ENCODE measurements at places on chromosomes 5 and 9.

DNA sequence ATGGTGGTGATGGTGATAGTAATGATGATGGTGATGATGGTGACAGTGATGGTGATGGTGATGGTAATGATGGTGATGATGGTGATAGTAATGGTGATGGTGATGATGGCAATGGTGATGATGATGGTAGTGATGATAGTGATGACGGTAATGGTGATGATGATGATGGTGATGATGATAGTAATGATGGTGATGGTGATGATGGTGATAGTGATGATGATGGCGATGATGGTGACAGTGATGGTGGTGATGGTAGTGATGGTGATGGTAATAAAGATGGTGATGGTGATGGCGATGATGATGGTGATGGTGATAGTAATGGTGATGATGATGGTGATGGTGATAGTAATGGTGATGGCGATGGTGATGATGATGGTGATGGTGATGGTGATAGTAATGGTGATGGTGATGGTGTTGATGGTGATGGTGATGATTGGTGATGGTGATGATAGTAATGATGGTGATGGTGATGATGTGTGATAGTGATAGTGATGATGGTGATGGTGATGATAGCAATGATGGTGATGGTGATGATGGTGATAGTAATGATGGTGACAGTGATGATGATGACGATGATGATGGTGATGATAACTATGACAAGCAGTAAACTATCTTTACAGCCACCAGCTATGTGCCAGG, 38.6 kb downstream of the PHF2 start:
- no peak for DNase-seq

- DNase-seq: no peak
Measured at GRCh38 chr5:139985733-139986132, 57.4 kb downstream of the NRG2 start.

GRCh38 chr5:16809010-16809394, 127.1 kb downstream of the MYO10 start:
- no peak for DNase-seq

DNA sequence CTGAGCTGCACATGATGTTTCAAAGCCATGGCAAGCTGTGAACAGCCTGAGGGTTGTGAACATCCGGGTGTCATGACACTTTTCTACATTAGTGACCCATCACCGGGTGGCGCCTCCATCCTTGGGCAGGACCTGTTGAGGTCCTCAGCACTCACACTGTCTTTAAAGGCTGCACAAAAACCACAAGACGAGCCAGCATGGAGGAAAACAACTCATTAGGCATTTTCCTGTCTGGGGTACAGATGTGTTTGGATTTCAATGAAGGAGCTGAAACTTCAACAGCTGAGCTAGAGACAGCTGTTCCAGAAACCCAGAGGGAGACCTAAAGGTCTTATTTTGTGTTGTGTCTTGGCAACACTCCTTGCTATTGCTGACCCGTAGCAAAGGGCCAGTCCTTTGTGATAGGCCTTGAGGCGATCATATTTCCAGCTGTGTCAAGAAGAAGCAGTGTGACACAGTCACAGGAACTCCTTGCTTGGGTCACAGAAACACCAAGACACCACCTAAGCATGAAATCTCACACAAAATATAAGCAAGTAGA, 151.8 kb upstream of the VLDLR start:
- peak; percentile 87 for DNase-seq

DNA sequence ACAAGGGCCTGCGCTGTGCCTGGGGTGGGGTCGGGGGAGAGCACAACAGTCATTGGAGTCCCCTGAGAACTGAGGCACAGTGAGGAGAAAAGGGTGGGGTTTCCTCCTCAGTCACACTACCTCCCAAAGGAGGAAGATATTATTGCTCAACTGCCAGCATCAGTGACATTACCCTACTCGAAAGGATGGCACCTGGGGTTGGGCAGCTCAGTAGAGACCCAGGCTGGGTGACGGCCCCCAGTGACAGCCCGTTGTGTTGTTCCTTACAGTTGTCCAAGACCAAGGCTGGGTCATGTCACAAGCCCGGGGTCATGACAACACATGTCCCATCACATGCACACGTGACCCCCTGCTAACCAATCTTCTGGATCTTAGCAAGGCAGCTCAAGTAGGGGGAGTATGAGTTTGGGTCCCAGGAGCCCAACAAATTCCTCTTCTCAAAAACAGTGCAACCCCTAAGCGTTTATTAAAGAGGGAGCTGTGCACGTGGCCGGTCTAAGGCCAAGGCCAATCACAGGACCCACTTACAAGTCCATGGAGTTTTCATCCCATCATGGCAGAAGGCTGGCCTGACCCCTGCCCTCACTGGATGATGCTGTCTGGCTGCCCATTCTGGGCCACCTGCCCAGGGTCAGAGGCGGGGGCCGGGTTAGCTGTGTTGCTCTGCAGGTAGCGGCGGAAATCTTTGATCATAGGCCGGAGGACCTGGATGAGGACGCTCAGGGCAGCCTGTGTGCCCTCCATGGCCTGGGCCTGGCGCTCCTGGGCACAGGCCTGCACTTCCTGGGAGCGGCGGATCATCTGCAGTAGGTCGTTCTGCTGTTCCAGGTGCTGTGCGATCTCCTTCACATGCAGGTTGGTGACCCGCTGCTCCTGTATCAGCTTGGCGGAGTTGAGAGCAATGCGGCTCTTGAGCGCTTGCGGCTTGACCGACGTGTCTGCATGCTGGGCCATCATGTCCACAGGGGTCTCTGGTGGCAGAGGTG, 4.0 kb downstream of the NAIF1 start:
- no peak for DNase-seq

DNA sequence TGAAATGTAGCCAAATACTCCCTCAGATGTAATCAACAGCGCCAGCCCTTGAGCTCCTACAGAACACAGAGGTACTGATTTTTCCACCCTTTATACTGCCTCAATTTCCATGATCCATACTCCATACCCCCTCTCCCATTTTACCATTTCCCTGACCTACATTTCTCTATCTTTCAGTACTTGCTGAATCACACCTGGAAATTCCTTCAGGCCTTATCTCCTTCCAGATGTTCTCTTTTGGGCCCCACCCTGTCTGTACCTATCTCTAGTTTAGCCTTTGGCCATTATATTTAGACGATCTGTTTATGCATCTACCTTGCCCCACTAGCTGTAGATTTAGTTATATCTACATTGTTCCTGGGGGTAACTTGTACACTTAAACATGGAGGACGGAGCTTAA, 5.5 kb downstream of the NIM1K start:
- DNase-seq: no peak

DNA sequence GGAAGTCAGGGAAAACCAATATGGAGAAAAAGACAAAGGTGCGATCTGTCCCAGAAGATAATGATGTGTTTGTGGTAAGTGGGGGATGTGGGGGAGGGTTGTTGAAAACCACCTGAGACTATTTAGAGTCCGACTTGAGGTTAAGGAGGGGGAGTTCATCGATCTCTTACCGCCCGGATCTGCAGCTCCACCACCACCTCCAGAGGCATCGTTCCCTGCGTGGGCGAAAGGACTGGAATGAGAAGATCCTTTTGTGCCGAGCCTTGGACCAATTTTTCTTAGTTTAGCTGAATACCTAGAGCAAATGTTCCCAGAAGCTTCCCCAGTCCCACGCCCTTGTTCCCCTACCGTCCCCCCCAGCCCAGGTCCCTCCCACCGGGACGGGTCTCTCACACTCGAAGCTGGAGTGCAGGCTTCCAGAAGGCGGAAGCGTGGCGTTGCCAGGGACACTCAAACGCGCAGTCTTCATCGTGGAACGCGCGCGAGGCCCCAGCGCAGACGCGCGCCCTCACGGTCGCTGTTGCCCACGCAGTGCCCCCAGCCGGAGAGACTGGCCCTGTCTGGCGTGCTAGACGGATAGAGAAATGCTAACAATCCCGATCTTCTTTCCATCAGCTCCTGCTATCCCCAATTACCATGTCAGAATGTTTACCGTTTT, at the start of gene SPATA6L:
TSS of gene SPATA6L (minus strand) at position 439 of the 658 bp plus-strand sequence. CDS start at position 209, 230 bp downstream.
- peak; percentile 87 for DNase-seq

DNA sequence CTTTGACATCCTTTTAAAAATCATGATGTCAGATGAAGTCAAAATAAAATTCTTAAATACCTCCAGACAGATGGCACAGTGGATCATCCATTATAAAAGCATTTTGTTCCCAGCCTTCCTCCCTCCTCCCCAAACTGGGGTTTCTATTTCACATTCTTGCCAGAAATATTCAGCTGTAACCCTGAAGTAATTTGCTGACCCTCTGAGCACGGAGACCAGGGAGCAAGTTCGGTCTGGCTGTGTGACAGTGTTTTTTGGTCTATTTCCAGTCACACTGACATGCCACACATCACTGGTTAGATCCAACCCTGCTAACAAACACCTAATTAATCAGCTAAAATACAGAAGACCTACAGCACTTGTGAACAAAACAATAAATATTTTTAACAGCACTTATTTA, 126.2 kb upstream of the DMRT1 start:
- DNase-seq: peak; percentile 77

GRCh38 chr5:93580063-93580926, 724 bp downstream of the NR2F1-AS1 start:
- peak; percentile 70 for DNase-seq

GRCh38 chr5:132353486-132353995, 16.0 kb upstream of the SLC22A5 start:
- no peak for DNase-seq

Measured in lung (tissue), 17 donors.